ENCODE measurements at places on chromosomes 5 and 9. TPM values are rescaled to one million over a fixed set of nuclear protein-coding genes. Genes with fewer than 3 reads are reported as not detected.

The AQP7 gene
- 74.9 TPM for total RNA-seq

The GCNT4 gene
- total RNA-seq, result 0.41 TPM

- H3K27me3 ChIP-seq, result no peaks in the 10 kb centered on the region
- no peaks in the 10 kb centered on the region for H3K36me3 ChIP-seq
- DNase-seq, result no peak
These were observed 191.4 kb downstream of the SEMA5A start for GRCh38 chr5:9354336-9355081.

The IL13 gene
- total RNA-seq, result not detected

GRCh38 chr9:7324152-7324598 lies 475.4 kb downstream of the DMAC1 start:
- H3K4me1 ChIP-seq, result no peaks in the 10 kb centered on the region
- no peaks in the 10 kb centered on the region for H3K36me3 ChIP-seq
- no peak for DNase-seq
- H3K4me3 ChIP-seq, result no peak overlapping the region
- no peaks in the 10 kb centered on the region for H3K27me3 ChIP-seq
- H3K27ac ChIP-seq, result no peak overlapping the region

GRCh38 chr9:37953775-37954437 lies 50.0 kb upstream of the SLC25A51 start:
- peak overlapping the region; percentile 63 for H3K27ac ChIP-seq
- DNase-seq, result peak; percentile 70
- no peaks in the 10 kb centered on the region for H3K27me3 ChIP-seq
- H3K4me3 ChIP-seq, result no peak overlapping the region
- H3K4me1 ChIP-seq, result peaks cover 58% of the 10 kb centered on the region

DNA sequence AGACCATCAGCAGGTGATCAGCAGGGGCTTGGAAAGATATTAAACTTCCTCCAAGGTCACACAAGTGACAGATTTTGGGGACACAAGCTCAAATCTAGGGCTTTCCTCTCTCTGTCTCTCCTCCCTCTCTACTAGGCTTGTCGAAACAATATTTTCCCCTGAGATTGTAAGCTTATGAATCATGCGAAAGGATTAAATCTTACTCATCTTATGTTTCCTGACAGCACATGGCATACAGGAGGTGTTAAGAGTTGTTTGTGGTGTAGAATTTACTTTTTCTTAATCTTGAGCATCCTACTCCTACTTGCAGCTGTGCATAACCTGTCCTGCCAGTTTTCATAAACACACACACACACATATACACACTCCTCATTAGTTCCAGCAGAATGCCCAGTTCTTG lies 186.3 kb downstream of the MARCHF11 start:
- DNase-seq, result no peak
- no peaks in the 10 kb centered on the region for H3K27me3 ChIP-seq
- no peak overlapping the region for H3K4me3 ChIP-seq
- no peaks in the 10 kb centered on the region for H3K4me1 ChIP-seq
- no peaks in the 10 kb centered on the region for H3K36me3 ChIP-seq

DNA sequence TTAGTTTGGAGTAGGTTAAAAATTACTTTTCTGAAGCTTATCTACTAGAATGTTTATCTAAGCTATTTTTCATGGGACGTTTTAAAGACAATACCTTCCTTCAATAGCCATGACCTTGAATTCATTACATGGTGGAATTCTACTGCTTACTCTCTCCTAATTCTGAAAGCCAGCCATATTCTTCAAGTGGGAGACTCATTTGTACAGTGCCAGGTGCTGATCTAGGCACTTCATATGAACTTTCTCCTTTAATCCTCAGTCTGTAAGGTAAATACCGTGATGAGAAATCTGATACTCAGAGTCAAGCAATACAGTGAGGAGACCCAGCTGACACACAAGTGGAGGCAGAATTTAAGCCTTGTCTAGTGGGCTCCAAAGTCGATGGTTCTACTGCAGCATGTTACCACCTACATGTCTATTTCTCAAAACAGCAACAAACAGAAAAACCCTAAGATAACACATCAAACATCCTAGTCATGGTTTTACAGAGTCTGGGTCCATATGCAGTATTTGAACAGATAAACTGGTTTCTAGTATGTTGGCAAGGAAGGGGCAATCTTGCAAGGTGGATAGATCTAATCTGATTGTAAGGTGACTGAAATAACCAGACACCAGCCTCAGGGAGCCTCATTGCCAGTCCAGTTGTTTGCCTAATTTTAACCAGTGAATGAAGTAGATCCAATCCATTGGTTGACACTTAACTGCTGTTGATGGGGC lies 243.7 kb downstream of the PIK3R1 start:
- no peak for DNase-seq
- H3K27me3 ChIP-seq, result no peaks in the 10 kb centered on the region
- no peak overlapping the region for H3K27ac ChIP-seq
- no peaks in the 10 kb centered on the region for H3K36me3 ChIP-seq

GRCh38 chr9:24698881-24699518 lies 153.3 kb upstream of the IZUMO3 start:
- no peaks in the 10 kb centered on the region for H3K36me3 ChIP-seq
- H3K4me3 ChIP-seq, result no peak overlapping the region
- no peak overlapping the region for H3K27ac ChIP-seq

DNA sequence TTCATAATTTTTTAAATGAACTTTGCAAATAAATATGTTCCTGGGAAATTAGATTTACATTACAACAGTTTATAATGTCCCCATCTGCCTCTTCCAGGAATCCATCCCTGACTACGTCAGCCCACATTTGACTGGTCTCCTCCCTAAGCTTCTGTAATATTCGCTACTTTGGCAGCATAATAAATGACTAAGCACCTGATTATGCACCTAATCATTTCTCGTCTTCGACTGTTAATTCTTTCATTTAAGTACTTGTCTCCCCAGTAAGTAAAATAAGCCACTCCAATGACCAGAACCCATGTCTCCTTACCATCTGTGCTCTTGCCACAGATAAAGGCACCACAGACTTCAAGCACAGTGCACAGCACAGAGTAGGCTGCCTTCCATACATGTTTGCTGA lies 122.7 kb downstream of the DENND1A start:
- no peaks in the 10 kb centered on the region for H3K4me1 ChIP-seq
- H3K27ac ChIP-seq, result no peak overlapping the region
- no peaks in the 10 kb centered on the region for H3K27me3 ChIP-seq

The PTRH1 gene
- 16.7 TPM for total RNA-seq

The CAPSL gene
- total RNA-seq, result not detected

DNA sequence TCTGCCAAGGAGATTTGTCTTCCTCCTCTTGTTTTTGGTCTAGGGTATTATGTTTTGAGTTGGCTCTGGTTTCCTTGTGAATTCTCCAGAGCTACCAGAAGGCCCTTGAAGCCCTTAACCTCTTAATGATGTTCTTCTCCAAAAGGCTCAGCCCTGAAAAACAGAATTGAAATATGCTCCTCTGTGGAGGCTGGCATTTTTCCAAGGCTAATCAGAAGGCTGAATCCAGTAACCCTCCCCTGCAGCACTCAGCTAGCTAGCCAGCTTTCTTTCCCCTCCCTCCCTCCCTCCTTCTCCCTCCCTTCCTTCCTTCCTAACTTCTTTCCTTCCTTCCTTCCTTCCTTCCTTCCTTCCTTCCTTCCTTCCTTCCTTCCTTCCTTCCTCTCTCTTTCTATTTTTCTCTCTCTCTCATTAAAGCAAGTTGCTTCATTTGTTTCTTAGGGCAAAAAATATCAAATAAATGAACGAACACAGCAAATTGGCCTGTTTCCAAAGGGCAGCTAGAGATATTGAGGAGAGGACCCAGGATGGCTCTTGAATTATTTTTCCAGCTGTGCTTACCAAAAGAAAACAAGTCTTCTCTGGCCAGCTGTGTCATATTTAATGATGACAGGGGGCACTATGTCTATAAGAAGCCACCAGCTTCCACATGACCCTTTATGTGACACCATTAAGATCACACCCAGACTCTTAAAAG lies 38.7 kb downstream of the JAKMIP2 start:
- no peak for DNase-seq
- H3K4me1 ChIP-seq, result no peaks in the 10 kb centered on the region
- H3K27me3 ChIP-seq, result no peaks in the 10 kb centered on the region

DNA sequence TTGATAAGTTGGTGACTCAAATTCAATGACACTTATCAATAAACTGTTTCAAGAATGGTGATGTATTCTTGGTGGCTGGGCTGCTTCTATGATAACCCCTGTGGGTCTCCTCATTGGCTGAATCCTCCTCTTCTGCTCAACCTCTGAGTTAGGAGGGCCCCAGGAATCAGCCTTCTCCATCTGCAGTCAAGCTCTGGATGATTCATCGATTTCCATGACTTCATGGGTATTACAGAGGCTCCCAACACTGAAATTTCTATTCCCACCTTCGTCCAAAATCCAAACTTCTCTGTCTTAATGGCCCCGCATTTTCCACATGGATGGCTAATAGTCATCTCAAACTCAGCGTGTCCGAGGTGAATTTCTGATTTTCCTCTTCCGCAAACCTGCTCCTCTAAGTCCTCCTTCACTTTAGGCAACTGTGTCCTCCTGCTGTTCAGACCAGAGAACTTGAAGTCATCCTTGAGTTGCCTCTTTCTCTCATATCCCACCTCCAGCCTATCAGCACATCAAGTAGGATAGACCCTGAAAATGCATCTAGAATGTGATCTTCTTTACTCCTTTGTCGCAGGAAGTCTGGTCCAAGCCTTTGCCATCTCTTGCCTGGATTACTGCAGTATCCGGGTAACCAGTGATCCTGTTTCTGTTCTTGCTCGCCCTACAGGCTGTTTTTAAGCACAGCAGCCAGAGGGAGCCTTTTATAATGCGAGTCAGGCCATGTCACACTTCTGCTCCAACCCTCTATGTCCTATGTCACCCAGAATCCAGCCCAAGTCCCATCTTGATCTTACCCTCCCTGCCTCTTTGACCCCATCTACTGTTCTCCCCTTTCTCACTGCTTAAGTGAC lies 41.4 kb upstream of the IL7R start:
- H3K4me1 ChIP-seq, result no peaks in the 10 kb centered on the region
- no peak overlapping the region for H3K4me3 ChIP-seq
- H3K36me3 ChIP-seq, result no peaks in the 10 kb centered on the region
- DNase-seq, result no peak

- no peak overlapping the region for H3K4me3 ChIP-seq
- no peaks in the 10 kb centered on the region for H3K27me3 ChIP-seq
- no peaks in the 10 kb centered on the region for H3K4me1 ChIP-seq
- H3K36me3 ChIP-seq, result no peaks in the 10 kb centered on the region
- no peak overlapping the region for H3K27ac ChIP-seq
- DNase-seq, result no peak
These were observed 209.5 kb downstream of the ARHGAP26 start for GRCh38 chr5:142979636-142980035.

- H3K27ac ChIP-seq, result peak overlapping the region; percentile 86
- H3K27me3 ChIP-seq, result no peaks in the 10 kb centered on the region
- no peaks in the 10 kb centered on the region for H3K36me3 ChIP-seq
These were observed 197.5 kb upstream of the DMRT1 start for GRCh38 chr9:643966-644365.

The GDF9 gene
- total RNA-seq, result 0.20 TPM

- no peak overlapping the region for H3K4me3 ChIP-seq
- peaks cover 49% of the 10 kb centered on the region for H3K36me3 ChIP-seq
- H3K27me3 ChIP-seq, result no peaks in the 10 kb centered on the region
- peaks cover 6% of the 10 kb centered on the region for H3K4me1 ChIP-seq
- no peak for DNase-seq
These were observed 16.5 kb downstream of the DNAJA1 start for GRCh38 chr9:33041432-33042188.

DNA sequence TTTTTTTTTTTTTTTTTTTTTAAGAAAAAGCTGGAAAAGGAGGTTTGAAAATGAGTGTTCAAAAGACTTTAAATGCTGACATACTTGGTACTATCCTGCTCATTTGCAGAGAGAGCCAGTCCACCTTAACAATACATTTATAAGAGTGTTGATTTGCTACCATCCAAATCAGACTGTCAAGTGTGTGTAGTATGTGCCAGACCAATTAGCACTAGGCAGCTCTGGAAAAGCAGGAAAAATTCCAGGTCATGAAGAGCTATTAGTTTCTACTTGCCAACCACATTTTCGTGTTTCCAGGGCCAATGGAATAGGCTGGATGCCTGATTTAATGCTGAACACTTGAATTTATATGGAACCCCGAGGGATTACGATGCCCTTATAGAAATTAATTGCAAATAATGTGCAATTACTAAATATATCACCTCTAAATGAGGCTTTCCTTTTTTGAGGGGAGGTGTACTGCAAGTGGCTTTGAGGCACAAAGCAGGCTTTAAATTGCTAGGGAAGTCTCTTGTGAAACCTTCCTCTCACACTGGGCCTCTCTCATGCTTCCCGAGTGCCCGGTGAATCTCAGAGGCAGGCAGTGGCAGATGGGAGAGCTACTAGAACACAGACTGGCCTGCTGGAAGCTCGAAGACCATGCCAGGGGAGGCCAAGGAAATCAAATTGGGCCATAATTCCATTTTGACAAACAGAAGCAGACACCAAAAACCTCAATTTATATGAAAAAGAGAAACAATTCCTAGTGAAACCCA lies 178.7 kb downstream of the PPP2R2B start:
- no peaks in the 10 kb centered on the region for H3K4me1 ChIP-seq
- no peak overlapping the region for H3K4me3 ChIP-seq
- H3K27ac ChIP-seq, result no peak overlapping the region
- no peaks in the 10 kb centered on the region for H3K36me3 ChIP-seq

GRCh38 chr5:6048746-6049145 lies 329.6 kb downstream of the MED10 start:
- H3K36me3 ChIP-seq, result no peaks in the 10 kb centered on the region
- H3K27me3 ChIP-seq, result no peaks in the 10 kb centered on the region
- H3K4me3 ChIP-seq, result no peak overlapping the region
- DNase-seq, result no peak

GRCh38 chr9:113310538-113310937 lies 7.4 kb upstream of the RNF183 start:
- no peaks in the 10 kb centered on the region for H3K36me3 ChIP-seq
- H3K4me3 ChIP-seq, result no peak overlapping the region
- no peaks in the 10 kb centered on the region for H3K4me1 ChIP-seq
- H3K27me3 ChIP-seq, result no peaks in the 10 kb centered on the region
- no peak for DNase-seq

DNA sequence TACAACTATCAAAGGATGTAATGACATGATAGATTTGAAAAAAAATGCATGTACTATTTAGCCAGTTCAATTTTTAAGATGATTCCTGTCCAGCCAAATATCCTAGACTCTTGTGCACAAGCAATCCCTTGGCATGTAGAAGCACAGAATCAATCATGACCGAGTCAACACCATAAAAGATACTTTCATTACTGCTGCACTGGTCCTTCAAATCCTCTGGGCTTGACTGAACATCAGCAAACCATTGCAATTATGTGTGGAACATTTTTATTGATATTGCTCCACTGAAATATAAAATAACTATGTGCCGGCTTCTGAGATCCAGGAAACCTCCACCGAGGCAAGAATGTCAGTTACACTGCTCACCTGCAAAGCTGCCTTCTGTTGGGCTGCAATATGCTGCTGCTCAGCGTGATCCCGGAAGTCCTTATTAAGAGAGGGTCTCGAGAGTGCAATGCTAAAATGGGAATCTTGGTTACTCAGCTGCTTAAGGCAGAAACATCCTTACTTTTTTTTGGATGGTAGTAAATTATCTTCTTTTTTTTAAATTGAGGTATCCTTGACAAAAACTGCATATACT lies 28.7 kb downstream of the INIP start:
- no peak for DNase-seq
- no peak overlapping the region for H3K4me3 ChIP-seq
- no peaks in the 10 kb centered on the region for H3K4me1 ChIP-seq

The LCN9 gene
- not detected for total RNA-seq

- H3K27me3 ChIP-seq, result no peaks in the 10 kb centered on the region
- no peaks in the 10 kb centered on the region for H3K4me1 ChIP-seq
- DNase-seq, result no peak
- no peaks in the 10 kb centered on the region for H3K36me3 ChIP-seq
These were observed 84.7 kb downstream of the EDIL3 start for GRCh38 chr5:84299959-84300358.

The ADAMTS19 gene
- total RNA-seq, result 0.59 TPM
